ENCODE measurements at places on chromosomes 5 and 9. TPM values are rescaled to one million over a fixed set of nuclear protein-coding genes. Genes with fewer than 3 reads are reported as not detected.

The IRX4 gene
- total RNA-seq: 0.20 TPM

The FOXD4L5 gene
- not detected for total RNA-seq

The ISL1 gene
- 152 TPM for total RNA-seq

The TAS2R1 gene
- total RNA-seq: not detected

The PCDHB10 gene
- 17.7 TPM for total RNA-seq

The LIFR gene
- total RNA-seq: 41.6 TPM

The PHF24 gene
- 3.1 TPM for total RNA-seq

The PKD2L2 gene
- total RNA-seq: not detected

The MAP1B gene
- 2,530 TPM for total RNA-seq

The APBA1 gene
- 13.0 TPM for total RNA-seq

The RGS14 gene
- 15.9 TPM for total RNA-seq

The FAM151B gene
- 0.29 TPM for total RNA-seq

The MUSK gene
- not detected for total RNA-seq

The SLC1A1 gene
- 0.10 TPM for total RNA-seq

The CDH9 gene
- 3.6 TPM for total RNA-seq

The ZFP37 gene
- 7.9 TPM for total RNA-seq

Measured in glutamatergic neuron (in vitro differentiated cells).